ENCODE measurements at places on chromosomes 2 and 18.
A peak's percentile ranks its signal among the peaks of the same experiment; 100 is the strongest.

- DNase-seq: peak; percentile 55
Observed at GRCh38 chr2:148926291-148926961, 51.4 kb downstream of the KIF5C start.

DNA sequence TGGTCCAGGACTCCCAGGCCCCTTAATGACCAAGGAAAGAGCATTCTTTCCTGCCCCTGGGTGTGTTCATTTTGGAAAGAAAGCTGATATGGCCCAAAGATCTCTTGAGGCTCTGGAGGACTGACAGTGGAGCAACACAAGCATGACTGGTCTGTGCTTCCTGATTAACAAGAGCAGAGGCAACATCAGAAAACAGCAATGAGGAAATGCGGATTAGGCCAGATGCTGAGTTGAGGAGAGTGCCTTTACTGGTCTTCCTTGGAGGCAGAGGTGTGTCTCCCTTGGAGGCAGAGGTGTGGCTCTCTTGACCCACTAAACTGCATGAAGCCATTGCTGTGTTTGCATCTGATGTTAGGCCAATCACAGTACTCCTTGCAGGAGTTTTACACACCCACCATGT is 19.9 kb downstream of the IL36B start:
- DNase-seq: no peak

DNA sequence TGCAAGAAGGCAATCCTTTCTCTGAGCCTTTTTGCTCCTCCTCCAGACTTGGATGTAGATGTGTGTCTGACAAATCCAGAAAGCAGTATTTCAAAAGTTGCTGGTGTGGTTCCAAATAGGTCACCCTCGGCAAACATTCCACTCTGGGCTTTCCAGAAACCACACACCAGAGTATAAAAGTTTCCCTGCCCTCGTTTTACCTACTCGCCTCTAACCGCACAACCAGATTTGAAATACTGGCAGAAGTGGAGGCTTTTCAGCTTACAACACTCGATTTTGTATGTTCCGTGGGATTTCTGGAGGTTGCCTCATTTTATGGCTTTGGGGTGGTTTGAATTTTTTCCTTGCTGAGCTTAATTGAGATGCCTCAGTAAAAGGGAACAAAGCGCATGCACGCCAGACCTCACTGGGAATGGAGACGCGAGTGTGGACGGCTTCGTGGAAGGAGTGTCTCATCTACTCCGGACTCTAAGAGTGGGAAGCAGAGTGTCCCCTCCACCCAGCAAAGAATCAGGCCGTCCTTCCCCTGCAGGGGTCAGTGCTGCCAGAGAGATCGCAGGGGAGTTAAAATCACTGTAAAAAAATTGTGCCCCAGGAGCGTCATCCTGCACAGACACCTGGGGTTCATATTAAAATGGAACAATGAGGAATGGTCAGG is 44.0 kb upstream of the RPL31 start:
- DNase-seq: no peak

DNA sequence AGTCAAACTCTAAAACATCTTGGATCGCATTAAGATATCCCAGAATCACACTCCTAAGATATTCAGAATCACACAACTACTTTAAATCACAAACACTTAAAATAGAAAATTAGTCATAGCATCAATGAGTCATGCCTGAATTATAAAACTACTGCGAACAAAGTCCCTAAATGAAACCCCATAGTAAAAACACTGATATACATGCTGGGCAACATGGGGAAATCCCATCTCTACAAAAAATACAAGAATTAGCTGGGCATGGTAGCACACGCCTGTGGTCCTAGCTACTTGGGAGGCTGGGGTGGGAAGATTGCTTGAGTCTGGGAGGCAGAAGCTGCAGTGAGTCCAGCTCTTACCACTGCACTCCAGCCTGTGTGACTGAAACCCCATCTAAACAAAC is 101.7 kb downstream of the COBLL1 start:
- no peak for DNase-seq

DNA sequence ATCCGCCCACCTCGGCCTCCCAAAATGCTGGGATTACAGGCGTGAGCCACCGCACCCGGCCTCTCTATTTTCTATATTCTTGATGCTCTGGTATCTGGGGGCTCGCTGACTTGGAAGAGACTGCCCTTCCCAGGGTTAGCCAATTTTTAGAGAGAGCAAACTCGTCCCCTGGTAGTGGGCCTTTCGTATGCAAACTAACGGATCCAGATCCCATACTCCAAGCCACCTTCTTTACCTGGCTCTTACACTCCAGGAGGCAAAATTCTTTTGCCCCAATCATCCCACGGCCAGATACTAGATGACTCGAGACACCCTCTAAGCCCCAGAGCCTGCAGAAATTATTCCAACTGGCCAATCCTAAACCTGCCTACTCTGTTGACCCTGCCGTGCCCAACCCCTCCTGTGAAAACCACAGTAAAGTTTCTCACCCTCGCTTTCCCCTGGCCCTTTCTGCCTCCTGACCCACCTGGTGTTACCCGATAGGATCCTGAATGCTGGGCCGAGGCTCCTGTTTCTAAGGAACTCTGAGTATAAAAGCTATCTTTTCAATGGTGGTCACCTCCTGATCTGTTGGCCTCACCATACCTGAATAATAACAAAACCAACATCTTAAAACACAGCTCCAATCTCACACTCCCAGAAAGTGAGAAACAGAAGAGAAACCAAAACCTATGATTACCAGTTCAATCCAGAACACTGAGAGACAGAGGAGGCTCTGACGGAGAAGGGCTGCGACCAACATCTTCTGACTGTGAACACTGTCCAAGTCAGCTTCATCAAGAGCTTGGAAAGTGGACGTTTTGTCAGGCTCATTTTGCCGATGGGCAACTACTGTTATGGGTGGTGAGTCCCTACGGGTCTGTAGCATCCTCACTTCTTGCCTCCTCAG is 57.6 kb upstream of the ZNF532 start:
- DNase-seq: no peak

DNA sequence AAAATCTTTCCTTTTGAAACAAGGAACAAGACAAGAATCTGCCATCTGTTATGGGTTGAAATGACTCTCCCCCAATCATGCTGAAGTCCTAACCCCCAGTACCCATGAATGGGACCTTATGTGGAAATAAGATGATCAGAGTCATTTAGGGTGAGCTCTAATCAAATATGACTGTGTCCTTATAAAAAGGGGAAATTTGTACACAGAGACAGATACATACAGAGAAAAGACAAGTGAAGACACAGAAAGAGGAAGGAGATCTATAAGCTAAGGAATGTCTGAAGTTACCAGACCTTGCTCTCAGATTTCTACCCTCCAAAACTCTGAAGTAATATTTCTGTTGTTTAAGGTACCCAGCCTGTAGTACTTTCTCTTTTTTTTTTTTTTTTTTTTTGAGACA is 15.7 kb downstream of the TGFBRAP1 start:
- DNase-seq: no peak

- no peak for DNase-seq
Observed at GRCh38 chr18:9712130-9712577, 4.1 kb downstream of the RAB31 start.

GRCh38 chr2:169759987-169760386 is 26.4 kb downstream of the KLHL23 start:
- DNase-seq: no peak

GRCh38 chr18:3293196-3293951 is 31.4 kb downstream of the MYL12B start:
- no peak for DNase-seq

DNA sequence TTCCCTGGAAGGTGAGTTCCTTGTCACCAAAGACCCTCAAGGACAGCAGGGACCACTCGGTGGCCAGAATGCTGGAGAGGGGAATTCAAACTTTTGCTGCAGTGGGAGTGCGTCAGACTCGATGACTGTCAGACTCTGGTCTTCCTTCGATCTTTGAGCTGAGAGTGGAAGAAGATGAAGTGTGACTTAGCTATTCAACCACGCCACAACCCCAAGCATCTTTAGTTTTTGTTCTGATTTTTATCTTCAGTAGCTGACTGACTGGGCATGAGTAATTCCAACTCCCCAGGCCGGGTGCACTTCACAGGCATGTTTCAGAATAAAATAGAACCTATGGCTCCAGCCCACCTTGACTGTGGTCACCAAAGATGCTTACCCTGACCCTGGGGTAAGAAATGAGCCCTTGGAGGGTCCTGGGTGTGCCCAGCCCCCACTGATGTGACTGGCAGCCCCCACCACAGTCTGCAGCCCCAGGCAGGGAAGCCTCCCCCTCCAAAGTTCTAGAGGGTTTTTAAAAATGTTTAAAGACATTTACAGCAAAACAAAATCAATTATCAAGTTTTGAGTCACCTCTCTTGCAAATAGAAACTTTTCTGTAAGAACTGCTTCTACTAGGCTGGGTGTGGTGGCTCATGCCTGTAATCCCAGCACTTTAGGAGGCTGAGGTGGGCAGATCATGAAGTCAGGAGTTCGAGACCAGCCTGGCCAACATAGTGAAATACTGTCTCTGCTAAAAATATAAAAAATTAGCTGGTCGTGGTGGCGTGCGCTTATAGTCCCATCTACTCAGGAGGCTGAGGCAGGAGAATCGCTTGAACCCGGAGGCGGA is 24.9 kb upstream of the YWHAQ start:
- DNase-seq: peak; percentile 62

- DNase-seq: no peak
Observed at GRCh38 chr2:58870704-58871103, 629.6 kb upstream of the FANCL start.

GRCh38 chr2:26610504-26611335 is 30.4 kb downstream of the CIB4 start:
- DNase-seq: no peak

DNA sequence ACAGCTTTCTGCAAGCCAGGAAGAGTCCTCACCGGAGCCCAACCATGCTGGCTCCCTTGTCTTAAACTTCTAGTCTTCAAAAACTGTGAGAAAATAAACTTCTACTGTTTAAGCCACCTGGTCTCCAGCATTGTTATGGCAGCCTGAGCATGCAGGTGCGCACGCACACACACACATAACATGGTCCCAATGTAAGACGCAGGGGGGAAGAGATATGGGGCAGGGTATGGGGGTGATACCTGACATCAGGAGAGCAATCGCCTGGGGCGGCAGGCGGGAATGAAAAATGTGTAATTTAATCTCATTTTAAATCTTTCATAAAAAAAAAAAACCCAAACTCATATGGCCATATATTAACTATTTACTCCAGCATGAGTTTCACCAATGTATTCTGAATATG is 18.0 kb downstream of the HJURP start:
- no peak for DNase-seq

DNA sequence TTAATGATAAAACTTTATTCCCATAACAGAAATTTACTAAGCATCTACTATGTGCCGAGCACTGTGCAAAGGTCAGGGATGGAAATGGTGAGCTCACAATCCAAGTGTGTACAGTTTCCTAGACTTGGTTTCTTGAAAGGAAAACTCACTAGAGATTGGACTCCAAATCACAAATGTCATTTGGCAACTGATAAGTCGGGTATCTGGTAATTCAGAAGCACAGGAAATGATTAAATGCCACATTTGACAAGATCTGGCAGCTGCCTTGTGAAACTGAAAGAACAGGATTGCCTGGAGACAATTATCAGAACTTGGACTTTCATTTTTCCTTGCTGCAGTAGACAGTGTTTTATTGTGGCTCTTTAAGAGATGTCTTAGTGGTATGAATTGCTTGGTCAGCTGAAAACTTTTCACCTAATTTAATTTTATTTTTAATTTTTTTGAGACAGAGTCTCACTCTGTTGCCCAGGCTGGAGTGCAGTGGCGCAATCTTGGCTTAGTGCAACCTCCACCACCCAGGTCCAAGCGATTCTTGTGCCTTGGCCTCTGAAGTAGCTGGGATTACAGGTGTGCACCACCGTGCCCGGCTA is 19.2 kb downstream of the ITGA6 start:
- DNase-seq: no peak

DNA sequence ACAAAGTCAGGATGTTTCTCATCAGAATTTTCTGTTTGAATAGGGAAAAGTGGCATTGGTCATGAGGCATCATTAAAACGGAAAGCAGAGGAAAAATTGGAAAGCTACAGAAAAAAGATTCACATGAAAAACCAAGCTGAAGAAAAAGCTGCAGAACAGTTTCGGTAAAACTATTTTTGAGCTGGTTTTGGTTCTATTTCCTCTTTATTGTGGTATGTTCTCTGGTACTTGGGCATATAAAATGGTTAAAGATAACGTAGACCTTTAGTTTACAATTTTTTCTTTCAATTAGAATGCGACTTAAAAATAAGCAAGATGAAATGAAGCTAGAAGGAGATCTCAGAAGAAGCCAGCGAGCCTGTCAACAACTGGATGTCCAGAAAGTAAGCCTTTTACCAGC is 7.6 kb downstream of the GPATCH11 start:
- DNase-seq: no peak

Measured in activated naive CD4-positive, alpha-beta T cell treated with Interleukin-2 at 50 U/mL for 16 hours (primary cell).